Stimulated activated naive CD8-positive, alpha-beta T cell treated with anti-CD3 and anti-CD28 coated beads, Interleukin-15, Interleukin-2, amounts not matched to agents 100 U/mL and 50 U/mL, for 24 hours (primary cell): ENCODE measurements at places on chromosomes 2 and 18.

GRCh38 chr2:28356095-28356911 is 36.4 kb upstream of the FOSL2 start:
- DNase-seq, result peak; percentile 48

DNA sequence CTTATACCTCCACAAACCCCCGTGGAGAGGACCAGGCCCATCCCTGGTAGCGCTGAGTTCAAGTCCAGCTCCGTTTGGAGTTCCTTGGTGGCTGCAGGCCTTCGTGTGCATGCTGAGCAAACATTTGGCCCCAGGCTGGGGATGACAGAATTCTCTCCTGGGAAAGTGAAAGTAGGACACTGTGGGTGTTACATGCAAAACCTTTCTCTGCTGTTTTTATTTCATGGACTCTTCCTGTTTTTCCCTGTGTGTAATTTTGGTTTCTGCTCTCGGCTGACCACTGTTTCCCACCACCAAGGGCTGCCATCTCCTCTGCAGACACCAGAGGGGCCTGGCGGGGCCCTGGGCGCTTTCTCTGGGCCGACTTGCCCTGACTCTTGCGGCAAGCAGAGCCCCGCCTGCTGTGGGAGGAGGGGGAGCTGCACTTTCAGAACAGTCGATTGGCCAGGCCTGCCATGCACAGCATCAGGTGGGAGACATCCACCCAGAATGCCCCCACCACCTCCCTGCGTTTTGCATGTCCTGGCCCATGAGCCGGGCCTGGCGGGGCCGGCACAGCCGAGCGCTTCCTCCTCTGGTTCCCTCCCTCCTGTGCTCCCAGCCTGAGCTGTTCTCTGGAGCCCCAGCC is 102.4 kb downstream of the CABLES1 start:
- peak; percentile 67 for DNase-seq

- DNase-seq, result no peak
Measured at GRCh38 chr2:119441376-119442225, 9.9 kb downstream of the TMEM37 start.

DNA sequence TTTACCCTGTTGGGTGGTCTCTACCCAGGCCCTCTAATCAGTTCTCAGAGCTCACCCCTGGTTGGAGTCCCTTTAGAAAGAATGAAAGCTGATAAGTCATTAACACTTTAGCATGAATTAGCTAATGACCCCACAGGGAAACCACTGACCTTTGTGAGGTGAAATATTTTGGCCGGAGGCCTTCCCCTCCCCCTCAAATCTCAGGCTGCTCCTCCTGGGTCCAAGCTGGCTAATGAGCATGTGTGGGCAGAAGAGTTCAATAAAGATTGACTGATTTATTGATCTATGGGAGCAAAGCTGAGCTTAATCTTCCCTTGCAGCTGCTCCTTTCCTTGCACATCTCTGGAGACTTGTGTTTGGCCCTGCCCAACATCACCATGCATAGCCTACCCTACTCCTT is 78.8 kb upstream of the CCDC85A start:
- DNase-seq, result no peak

DNA sequence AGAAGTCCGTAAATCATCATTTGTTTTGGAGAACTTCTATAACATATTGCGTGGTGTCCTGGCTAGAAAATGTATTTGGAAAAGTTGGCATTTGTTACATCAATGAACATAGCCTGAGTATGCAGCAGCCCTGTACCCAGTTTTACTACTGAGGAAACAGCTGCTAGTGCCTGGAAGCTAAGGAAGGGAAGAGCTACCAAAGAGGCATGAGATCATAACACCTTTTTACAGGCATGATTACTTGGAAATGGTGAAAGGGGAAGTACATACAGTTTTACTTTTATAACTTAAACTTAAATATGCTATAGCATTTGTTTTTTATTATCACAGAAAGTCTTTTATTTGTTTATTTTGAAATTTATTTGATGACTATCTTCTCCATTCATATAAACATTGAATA is 128.4 kb upstream of the MC4R start:
- DNase-seq, result no peak

DNA sequence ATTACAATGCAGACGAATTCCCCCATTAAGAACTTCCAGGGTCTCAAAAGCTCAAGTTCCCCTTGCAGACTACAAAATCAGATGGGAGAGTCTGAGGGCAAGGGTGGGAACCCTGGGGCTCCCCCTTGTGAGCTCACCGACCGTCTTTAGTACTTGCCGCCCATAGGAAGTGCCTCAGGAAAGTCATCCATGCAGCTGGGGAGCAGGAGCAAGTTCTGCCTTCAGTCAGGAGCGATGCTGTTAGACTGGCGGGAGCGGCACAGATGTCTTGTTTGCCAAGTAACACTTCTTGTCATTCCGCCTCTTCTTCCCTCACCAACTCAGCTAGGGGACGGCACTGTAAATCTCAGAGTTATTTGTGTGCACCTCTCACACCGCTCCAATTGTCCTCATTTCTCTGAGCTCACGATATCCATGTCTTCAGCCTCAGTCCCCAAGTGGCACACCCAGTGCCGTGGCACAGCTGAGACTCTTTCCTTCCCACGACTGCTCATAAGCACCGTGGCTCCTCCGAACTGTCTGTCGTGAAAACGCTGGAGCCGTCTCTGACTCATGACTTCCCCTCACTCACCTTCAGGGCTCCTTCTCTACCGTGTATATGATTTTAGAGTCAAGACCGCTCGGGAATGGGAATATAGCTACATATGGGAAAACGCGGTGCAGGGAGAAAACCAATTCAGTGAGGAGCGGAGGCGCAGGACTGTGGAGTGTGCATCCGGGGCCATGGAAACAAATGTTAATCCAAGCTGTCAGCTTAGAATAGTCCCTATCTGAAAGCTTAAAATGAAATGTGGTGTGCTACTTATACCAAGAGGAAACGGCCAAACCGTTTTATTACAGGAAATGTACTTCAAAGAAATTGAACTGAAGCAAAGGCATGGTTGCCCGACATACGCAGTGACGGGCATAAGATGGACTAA is 34.0 kb downstream of the UXS1 start:
- peak; percentile 58 for DNase-seq

GRCh38 chr18:37659906-37660305 is 94.3 kb upstream of the CELF4 start:
- no peak for DNase-seq

- DNase-seq, result no peak
Measured at GRCh38 chr2:60873381-60873780, 8.0 kb upstream of the REL start.

GRCh38 chr2:231308631-231309428 is 86.7 kb upstream of the B3GNT7 start:
- DNase-seq, result no peak

DNA sequence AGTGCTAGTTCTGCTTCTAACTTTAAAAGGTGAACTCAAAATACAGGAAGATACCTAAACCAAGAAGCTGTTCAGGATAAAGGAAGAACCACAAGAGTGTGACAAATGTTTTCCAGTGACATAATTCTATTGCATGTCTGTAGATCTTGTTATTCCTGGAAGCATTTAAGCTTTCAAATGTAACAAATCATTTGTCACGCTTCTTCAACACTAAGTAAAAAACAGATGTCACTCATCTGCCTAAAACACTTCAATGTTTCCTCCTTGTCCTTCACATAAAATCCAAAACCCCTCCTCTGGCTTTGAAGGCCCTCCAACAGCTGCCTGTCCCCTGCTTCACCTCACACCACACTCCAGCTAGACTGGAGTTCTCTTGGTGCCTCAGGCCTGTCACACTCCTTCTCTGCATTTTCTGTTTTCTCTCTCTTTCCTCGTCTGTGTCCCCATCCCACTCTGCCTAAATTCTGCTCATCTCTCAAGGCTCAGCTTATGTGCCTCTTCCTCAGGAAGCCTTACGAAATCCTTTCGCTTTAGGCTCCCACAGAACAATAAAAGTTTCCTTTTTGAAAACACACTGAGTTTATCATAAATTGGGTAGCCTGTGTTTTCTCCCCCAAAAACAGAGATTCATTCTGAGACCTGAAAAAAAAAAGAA is 6.4 kb upstream of the CLEC4F start:
- no peak for DNase-seq

- DNase-seq, result no peak
Measured at GRCh38 chr2:129117434-129117833, 798.8 kb upstream of the HS6ST1 start.
